ENCODE measurements at places on chromosomes 1 and 21.

DNA sequence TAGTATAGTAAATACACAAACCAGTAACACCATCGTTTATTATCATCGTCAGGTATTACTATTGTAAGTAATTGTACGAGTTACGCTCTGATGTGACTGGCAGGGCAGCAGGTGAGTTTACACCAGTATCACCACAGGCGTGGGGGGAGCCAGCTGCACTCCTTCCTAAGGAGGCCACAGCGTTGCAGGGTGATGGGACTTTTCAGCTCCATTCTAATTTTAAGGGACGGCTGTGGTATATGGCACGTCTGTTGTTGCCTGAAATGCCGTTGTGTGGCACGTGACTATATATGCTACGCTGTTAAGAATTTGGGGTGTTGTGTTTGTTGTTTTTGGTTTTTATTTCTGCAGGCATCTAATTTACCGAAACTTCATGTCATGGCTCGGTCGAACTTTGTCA lies 164.8 kb upstream of the COL6A1 start:
- H3K36me3 ChIP-seq: no peaks in the 10 kb centered on the region
- peaks cover 3% of the 10 kb centered on the region for H3K4me1 ChIP-seq
- H3K4me3 ChIP-seq: no peak overlapping the region

- no peaks in the 10 kb centered on the region for H3K27me3 ChIP-seq
- H3K4me3 ChIP-seq: peak overlapping the region; percentile 10
- H3K4me1 ChIP-seq: peaks cover 69% of the 10 kb centered on the region
Measured at GRCh38 chr1:183029591-183030000, 6.4 kb downstream of the LAMC1 start.

- no peak overlapping the region for H3K4me3 ChIP-seq
- H3K4me1 ChIP-seq: peaks cover 17% of the 10 kb centered on the region
- no peak overlapping the region for H3K27ac ChIP-seq
- no peaks in the 10 kb centered on the region for H3K27me3 ChIP-seq
Measured at GRCh38 chr1:236072001-236072400, 7.1 kb upstream of the NID1 start.

- H3K27me3 ChIP-seq: no peaks in the 10 kb centered on the region
- DNase-seq: no peak
- H3K36me3 ChIP-seq: no peaks in the 10 kb centered on the region
- no peak overlapping the region for H3K27ac ChIP-seq
- H3K4me3 ChIP-seq: no peak overlapping the region
Measured at GRCh38 chr1:215863796-215864195, 296.7 kb downstream of the KCTD3 start.

DNA sequence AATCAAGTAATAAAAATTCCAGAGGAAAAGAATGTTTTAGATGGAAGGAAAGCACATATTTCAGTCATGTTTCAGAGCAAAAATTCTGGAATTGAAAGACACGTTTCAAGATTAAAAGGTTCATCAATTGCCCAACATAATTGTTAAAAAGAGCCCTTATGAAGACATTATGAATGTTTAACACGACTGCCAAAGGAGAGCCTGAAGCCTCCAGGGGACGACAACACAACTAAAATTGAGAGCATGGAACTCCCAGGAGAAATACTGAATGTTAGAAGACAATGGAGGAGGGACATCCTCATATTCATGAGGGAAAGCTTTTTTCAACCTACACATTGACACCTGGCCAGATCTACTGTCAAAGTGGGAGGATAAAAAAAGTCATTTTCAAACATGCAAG lies 16.0 kb downstream of the OR2T11 start:
- H3K4me3 ChIP-seq: no peak overlapping the region
- no peak overlapping the region for H3K27ac ChIP-seq
- no peaks in the 10 kb centered on the region for H3K4me1 ChIP-seq

GRCh38 chr1:27330786-27331185 lies 8.8 kb downstream of the TMEM222 start:
- H3K27me3 ChIP-seq: no peaks in the 10 kb centered on the region

DNA sequence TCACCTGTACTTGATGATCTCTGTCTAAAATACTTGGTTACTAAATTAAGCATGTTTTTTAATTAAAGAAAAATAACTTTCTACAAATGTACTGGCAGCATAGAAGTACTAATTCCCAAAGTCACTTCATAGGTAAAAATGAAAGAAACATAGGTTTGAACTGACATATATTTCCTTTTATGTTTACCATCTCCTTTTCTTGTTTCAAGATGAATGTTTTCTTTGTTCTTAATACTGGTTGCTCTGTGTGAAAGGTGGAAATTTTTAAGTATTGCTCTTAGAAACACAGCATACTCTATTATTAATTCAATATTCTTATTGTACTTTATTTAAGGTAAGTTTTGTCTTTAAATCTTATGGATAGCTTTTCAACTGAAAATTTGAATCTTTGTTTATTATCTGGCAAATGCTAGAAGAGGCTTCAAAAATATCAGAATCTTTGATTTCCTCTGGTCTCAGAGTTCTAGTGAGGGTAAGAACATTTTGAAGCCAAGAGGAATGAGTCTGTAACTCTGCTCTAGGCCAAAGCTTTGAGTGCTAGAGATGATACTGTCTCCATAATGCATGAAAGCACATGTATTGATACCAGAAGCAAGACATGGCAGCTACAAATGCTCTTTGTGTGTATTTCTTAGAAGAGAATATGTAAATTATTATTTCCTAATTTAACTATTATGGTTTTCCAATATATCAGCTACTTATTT lies 18.2 kb downstream of the RRP15 start:
- H3K4me3 ChIP-seq: no peak overlapping the region
- DNase-seq: no peak
- no peaks in the 10 kb centered on the region for H3K4me1 ChIP-seq
- no peaks in the 10 kb centered on the region for H3K27me3 ChIP-seq
- no peaks in the 10 kb centered on the region for H3K36me3 ChIP-seq

DNA sequence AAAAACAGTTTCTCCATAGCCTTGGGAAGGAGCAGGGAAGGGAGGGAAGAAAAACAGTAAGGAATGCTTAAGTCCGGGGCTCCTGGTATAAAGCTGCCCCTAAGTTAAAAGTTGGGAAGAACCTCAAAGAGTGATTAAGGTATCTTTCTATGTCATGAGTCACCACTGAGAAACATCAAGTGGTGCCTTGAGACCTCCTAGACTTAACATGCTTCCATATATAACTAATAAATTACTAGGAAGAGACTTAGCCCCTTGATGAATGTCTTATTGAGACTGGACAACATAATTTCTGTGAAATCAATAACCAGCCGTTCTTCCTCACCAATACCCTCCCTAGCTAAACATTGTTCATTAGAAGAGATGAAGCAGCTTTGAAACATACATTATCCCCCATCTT lies 121.8 kb upstream of the SLC44A3 start:
- no peak for DNase-seq
- no peak overlapping the region for H3K4me3 ChIP-seq
- H3K27me3 ChIP-seq: no peaks in the 10 kb centered on the region
- H3K27ac ChIP-seq: no peak overlapping the region
- no peaks in the 10 kb centered on the region for H3K4me1 ChIP-seq

- no peak for DNase-seq
- no peaks in the 10 kb centered on the region for H3K36me3 ChIP-seq
- H3K27me3 ChIP-seq: no peaks in the 10 kb centered on the region
- no peaks in the 10 kb centered on the region for H3K4me1 ChIP-seq
Measured at GRCh38 chr1:204338360-204338759, 21.4 kb downstream of the PLEKHA6 start.

- no peaks in the 10 kb centered on the region for H3K36me3 ChIP-seq
- peaks cover 58% of the 10 kb centered on the region for H3K4me1 ChIP-seq
- peaks cover 11% of the 10 kb centered on the region for H3K27me3 ChIP-seq
- H3K4me3 ChIP-seq: no peak overlapping the region
Measured at GRCh38 chr21:44929242-44929798, 8.6 kb upstream of the ITGB2 start.

- DNase-seq: no peak
- no peaks in the 10 kb centered on the region for H3K4me1 ChIP-seq
- H3K4me3 ChIP-seq: no peak overlapping the region
- H3K36me3 ChIP-seq: no peaks in the 10 kb centered on the region
Measured at GRCh38 chr1:14650951-14651350, 52.5 kb downstream of the KAZN start.

DNA sequence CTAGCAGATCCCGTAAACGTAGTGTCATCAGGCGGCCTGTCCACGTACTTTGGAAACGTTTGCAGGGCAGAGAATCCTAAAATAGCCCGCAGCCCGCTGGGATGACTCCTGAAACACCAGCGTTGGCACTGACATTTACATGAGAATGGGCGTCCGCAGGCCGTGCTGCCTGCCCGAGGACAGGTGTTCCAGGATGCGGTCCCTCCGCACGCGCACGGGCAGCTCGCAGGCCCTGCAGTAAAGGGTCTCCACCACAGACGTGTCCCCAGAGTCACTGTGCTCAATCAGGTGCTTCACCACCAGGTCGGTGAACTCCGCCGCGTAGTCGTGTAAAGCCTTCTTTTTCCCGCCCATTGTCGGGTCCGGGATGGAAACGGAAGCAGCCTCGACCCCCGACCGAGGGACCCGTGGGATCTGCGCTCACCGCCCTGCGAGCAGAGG lies 5.8 kb upstream of the CCDC27 start:
- no peaks in the 10 kb centered on the region for H3K27me3 ChIP-seq
- H3K36me3 ChIP-seq: peaks cover 12% of the 10 kb centered on the region
- H3K27ac ChIP-seq: peak overlapping the region; percentile 25
- H3K4me3 ChIP-seq: peak overlapping the region; percentile 83
- no peak for DNase-seq

DNA sequence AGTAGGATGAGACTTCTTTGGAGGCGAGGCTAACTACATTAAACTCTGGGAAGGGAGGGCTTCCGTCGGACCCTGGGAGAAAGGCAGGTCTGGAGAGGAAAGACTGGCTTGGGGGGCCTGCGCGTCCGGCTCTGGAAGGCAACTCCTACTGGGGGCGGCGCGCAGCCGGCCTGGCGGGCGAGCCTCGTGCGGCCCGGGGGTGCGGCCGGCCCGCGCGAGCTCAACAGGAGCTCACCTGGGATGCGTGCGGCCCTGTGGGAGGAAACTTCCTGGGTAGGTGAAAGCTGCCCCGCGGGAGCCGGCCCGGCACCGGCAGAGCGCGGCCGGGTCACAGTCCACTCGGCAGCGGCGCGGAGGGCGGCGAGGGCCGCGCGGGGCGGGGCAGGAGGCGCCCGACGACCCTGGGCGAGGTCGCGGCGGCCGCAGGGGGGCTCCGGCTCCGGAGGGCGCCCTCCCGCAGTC lies 449 bp downstream of the EPS15 start:
- DNase-seq: no peak
- H3K36me3 ChIP-seq: no peaks in the 10 kb centered on the region
- no peaks in the 10 kb centered on the region for H3K27me3 ChIP-seq
- peak overlapping the region; percentile 86 for H3K27ac ChIP-seq

- H3K4me1 ChIP-seq: no peaks in the 10 kb centered on the region
- H3K36me3 ChIP-seq: no peaks in the 10 kb centered on the region
- DNase-seq: no peak
- no peak overlapping the region for H3K4me3 ChIP-seq
- no peaks in the 10 kb centered on the region for H3K27me3 ChIP-seq
- no peak overlapping the region for H3K27ac ChIP-seq
Measured at GRCh38 chr1:217048104-217048707, 325.0 kb upstream of the ESRRG start.

GRCh38 chr1:30068787-30069472 lies 654.5 kb downstream of the MATN1 start:
- no peaks in the 10 kb centered on the region for H3K4me1 ChIP-seq
- no peak overlapping the region for H3K4me3 ChIP-seq
- no peak overlapping the region for H3K27ac ChIP-seq
- DNase-seq: no peak

DNA sequence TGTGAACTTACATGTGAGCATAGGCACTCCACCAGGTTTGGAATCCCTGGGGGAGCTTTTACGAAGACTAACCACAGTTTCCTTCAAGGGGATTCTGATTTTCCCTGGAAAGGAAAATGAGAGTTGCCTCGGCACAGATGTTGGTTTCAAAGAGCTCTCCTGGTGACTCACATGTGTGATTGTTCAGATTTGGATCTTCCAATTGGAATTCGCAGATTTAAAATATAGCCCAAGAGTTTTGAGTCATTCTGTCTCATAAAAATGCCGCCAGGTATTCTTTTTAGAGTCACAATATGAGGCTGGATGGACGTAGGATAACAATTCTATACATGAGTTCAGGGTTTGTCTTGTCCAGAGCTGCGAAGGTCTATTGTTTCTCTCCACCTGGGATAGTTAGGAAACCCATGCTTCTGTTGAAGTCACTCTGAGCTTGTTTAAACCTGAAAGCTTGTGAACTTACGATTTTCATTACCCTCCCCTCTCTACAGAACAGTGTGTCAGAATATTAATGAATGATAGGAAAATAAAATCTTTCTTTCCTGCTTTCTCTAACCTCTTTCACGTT lies 64.9 kb downstream of the TGFB2 start:
- no peak overlapping the region for H3K4me3 ChIP-seq
- H3K27ac ChIP-seq: no peak overlapping the region
- H3K27me3 ChIP-seq: no peaks in the 10 kb centered on the region
- H3K36me3 ChIP-seq: no peaks in the 10 kb centered on the region
- DNase-seq: no peak

DNA sequence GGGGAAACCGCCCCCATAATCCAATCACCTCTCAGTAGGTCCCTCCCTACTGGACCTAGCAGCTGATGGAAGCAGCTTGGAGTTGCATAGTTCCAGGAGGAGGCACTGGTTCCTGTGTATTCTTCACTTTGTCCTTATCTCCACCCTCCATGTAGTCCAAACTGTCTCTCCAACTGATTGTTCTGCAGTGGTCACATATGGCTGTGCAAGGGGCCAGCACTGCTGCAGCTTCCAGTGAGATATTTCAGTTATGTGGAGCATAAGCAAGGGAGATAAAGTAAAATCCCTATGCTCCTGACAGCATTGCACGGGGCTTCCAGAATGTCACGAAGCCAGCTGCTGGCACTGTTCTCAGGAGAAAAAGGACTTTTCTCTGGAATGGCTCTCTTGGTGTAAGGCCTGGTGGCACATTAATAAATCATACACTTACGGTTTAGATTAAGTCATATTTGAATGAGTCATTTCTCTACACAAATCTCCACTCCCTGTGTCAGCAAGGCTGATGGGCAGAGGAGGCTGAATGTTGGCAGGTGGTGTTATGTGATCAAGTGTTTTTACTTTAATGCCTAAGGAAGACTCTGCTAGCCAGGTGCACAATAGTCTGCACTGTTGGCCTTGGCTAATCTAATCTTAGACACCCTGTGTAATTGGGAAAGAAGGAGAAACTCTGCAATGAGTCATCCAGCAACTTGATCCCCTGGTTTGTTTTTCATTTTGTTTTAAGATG lies 93.4 kb downstream of the KCNK1 start:
- DNase-seq: no peak
- H3K36me3 ChIP-seq: no peaks in the 10 kb centered on the region
- H3K27ac ChIP-seq: peak overlapping the region; percentile 33
- no peak overlapping the region for H3K4me3 ChIP-seq
- H3K4me1 ChIP-seq: peaks cover 21% of the 10 kb centered on the region
- no peaks in the 10 kb centered on the region for H3K27me3 ChIP-seq

DNA sequence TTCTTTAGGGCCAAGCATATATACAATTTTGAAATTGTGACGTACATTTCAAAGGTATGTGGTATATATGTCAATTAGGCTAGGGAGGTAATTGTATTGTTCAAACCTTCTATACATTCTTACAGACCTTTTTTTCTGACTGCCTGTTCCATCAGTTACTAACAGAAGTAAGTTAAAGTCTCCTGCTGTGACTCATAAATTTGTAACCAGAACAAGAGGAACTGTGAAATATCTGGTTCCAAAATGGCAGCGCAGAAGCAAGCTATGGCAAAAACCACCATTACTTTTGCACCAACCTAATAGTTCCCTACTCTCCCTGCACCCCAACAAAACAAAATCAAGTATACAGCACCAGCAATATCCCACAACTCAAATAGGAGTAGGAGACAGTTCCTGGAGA lies 93.6 kb downstream of the ENAH start:
- no peaks in the 10 kb centered on the region for H3K27me3 ChIP-seq
- H3K27ac ChIP-seq: no peak overlapping the region
- peaks cover 5% of the 10 kb centered on the region for H3K4me1 ChIP-seq
- DNase-seq: no peak
